Kidney glomerular epithelial cell (primary cell): ENCODE measurements at places on chromosomes 1 and 21.
A peak's percentile ranks its signal among the peaks of the same experiment; 100 is the strongest.

GRCh38 chr21:42538479-42539275, 25.0 kb downstream of the SLC37A1 start:
- no peak for DNase-seq

- DNase-seq, result peak; percentile 13
Measured at GRCh38 chr21:37032877-37033471, 26.5 kb downstream of the RIPPLY3 start.

GRCh38 chr1:23865543-23865930, 2.6 kb downstream of the FUCA1 start:
- DNase-seq, result peak; percentile 53

- DNase-seq, result no peak
Measured at GRCh38 chr1:107555578-107555977, 409.4 kb downstream of the VAV3 start.

DNA sequence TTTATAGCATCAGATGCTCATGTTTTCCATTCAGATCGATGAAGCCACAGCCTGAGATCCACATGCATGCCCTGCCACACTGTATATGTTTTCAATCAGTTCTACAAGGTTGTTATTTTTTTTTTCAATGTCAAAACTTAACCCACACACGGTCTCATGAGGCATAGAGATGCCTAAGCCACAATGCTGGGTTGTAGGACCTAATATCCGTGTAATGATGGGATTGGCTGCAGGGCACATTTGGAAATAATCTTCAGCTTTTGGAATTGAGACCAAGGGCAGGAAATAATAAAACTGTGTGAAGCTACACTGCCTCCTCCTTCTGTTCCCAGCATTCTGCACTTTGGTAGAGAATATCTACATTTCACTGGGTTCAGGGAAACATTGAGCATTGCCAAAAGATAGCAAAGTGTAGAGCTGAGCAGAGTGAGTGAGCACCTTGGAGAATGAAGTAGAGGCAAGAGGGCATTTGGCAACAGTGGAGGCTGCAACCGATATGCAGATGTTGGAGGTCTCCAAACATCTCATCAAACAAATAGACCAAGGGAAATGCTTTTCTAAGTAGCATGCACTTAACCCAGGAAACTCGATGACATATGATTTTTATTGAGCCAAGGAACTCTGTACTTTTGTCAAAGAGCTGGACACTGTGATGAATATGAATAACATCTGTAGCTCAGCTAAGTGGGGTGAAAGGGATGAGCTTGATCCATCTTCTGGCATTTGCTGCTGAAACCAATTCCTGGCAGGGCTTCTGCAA, 176.7 kb downstream of the LYPLAL1 start:
- no peak for DNase-seq

- no peak for DNase-seq
Measured at GRCh38 chr1:33944846-33945245, 81.0 kb downstream of the HMGB4 start.
